DMS 273 treated with DMSO at 0.1 percent for 48 hours (cell line): ENCODE measurements at places on chromosomes 5 and 9.

DNA sequence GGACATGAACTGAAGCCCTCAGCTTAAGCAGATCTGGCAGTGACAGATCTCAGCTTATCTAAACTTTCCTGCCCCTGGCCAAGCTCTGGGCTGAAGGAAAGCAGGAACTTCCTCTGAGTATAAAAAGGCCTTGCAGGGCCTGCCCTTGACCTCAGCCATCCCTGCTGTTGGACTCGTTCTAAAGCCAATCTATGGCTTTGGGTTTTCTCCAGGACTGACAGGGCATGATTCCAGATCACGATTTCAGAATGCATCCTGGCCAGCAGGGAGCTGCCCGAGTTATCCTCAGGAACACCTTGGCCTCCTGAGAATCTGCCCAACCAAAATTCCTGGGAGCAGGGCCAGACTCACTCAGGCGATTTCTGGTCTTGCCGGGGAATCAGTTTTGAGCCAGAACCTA lies 502.7 kb downstream of the TLE4 start:
- no peak for DNase-seq

GRCh38 chr9:99184110-99184474 lies 37.6 kb downstream of the ALG2 start:
- DNase-seq = no peak

- no peak for DNase-seq
Measured at GRCh38 chr9:135958485-135958884, 2.7 kb downstream of the UBAC1 start.

DNA sequence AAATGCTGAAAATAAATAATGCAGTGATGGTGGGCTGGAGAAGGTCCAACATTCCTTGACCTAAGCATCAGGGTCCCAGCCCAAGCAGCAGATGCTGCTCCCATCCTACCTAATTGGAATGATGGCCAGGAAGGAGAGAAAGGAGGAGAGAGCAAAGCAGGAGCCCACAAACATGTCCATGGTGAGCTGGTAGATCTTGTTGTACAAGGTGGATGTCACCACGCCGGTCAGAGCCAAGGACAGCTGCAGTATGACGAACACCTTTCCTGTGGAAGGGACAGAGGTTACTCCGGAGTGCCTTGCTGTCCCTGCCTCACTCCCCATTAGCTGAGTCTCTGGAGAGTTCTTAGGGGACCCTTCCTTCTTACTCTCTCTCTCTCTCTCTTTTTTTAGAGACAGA lies 4.3 kb downstream of the SLC46A2 start:
- DNase-seq = no peak

- DNase-seq = no peak
Measured at GRCh38 chr5:138391859-138392386, 39.4 kb downstream of the KDM3B start.

DNA sequence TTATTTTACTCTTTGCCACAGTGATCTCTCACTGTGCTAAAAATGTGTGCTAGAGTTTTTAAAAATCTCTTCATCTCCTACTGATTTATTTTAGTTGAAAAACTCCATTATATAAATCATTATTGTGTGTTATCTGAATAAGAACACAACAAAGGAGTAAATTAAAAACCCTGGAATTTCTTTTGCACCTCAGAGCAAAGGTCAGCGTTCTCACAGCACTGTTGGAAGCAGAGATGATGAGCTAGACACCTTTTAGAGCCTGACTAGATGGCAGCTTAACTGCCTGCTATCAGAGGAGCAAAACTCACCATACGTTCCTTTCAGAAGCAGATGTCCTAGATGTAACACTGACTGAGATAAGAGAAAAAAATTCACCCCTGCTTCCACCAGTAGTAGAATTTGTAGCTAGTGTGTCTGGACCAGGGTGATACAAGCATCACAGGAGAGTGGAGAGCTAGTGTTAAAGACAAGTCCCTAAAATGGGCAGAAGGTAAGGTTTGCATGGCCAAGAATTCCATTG lies 147.1 kb downstream of the ENTREP1 start:
- DNase-seq = no peak

GRCh38 chr9:129496473-129497004 lies 124.4 kb downstream of the C9orf50 start:
- peak; percentile 70 for DNase-seq

DNA sequence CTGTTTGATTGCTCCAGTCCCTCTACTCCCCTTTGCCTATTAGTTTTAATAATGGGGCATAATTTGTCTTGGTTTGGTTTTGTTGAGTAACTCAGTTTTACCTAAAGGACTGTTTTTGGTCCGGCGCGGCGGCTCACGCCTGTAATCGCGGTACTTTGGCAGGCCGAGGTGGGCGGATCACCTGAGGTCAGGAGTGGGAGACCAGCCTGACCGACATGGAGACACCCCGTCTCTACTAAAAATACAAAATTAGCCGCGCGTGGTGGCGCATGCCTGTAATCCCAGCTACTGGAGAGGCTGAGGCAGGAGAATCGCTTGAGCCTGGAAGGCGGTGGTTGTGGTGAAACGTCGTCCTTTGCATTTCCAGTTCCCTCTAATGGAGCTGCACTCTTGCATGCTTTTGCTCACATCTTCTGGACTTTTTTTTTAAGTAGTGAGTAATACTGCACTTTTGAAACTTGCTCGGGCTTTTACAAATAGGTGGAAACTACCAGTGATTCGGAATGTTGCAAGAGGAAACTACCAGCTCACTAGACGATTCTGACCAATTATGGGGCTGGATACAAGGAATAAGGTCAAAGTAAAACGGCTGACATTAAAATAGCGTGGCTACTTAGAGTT lies 721 bp upstream of the MAML1 start:
- no peak for DNase-seq

DNA sequence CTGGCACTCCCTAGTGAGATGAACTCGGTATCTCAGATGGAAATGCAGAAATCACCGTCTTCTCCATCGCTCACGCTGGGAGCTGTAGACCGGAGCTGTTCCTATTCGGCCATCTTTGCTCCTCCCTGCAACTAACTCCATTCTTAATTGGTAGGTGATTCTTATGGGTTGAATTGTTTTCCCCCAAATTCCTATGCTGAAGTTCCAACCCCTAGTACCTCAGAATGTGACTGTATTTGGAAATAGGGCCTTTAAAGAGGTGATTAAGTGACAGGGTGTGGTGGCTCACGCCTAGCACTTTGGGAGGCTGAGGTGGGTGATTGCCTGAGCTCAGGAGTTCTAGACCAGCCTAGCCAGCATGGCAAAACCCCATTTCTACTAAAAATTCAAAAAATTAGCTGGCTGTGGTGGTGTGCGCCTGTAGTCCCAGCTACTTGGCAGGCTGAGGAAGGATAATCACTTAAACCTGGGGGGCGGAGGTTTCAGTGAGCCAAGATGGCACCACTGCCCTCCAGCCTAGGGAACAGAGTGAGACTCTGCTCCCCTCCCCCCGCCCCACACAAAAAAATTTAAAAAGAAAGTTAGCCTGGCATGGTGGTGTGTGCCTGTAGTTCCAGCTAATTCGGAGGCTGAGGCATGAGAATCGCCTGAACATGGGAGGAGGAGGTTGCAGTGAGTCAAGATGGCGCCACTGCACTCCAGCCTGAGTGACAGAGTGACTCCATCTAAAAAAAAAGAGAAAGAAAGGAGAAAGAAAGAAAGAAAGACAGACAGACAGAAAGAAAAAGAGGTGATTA lies 25.2 kb upstream of the FOCAD start:
- no peak for DNase-seq

DNA sequence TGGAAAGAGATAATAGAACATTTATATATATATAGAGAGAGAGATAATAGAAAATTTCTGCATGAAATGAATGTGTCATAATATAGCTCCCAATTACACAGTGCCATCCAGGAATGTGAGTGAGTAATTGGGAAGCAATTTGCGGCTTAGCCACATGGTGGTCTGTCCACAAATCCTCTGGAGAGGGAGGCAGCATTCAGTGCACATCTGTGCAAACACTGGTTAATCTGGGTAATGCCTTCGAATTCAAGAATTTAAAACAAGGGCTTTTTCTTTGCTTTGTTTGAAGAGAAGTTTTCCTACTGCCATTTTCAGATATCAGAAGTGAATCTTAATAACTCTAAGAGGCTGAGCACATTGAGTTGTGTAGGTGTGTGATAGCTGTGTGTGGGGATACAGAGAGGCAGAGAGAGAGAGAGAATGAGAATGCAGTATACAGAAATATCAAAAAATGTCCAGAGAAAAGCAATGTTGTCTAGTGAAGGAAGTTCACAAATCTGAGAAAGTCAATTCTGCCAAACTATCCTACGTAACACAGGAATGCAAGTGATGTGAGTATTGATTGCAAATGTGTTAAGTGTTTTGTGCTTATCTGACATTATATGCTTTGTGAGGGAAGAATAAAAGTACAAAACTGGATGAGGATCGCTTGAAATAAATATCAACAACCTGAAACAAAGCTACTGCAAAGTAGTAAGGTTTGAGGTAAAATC lies 134.6 kb downstream of the EDIL3 start:
- DNase-seq = no peak

- DNase-seq = no peak
Measured at GRCh38 chr9:88291856-88292255, 96.4 kb upstream of the SPIN1 start.

DNA sequence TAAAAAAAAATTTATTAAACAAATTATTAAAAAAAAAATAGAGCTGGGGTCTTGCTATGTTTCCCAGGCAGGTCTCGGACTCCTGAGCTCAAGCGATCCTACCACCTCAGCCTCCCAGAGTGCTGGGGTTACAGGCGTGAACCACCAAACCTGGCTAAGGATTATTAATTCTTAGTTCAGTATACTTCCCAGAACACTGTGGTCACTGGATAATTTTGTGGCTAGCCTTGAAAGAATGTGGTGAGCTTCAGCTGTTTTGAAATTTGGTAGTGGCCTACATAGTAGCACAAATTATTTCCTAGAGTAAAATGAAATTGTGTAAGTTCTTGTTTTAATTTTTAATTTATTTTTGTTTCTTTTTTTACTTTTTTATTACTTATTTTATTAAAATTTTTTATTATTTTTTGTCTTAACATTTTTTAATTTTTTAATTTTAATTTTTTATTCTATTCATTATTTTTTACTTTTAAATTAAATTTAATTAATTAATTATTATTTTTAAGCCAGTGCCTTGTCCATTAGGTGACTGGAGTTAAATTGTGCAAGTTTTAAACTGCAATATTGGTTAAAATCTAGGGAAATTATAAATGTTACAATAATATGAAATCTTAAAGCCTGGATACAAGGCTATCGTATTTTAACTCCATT lies 23.0 kb downstream of the ARRDC3 start:
- no peak for DNase-seq

- DNase-seq = no peak
Measured at GRCh38 chr9:127136880-127137639, 14.6 kb upstream of the ANGPTL2 start.

DNA sequence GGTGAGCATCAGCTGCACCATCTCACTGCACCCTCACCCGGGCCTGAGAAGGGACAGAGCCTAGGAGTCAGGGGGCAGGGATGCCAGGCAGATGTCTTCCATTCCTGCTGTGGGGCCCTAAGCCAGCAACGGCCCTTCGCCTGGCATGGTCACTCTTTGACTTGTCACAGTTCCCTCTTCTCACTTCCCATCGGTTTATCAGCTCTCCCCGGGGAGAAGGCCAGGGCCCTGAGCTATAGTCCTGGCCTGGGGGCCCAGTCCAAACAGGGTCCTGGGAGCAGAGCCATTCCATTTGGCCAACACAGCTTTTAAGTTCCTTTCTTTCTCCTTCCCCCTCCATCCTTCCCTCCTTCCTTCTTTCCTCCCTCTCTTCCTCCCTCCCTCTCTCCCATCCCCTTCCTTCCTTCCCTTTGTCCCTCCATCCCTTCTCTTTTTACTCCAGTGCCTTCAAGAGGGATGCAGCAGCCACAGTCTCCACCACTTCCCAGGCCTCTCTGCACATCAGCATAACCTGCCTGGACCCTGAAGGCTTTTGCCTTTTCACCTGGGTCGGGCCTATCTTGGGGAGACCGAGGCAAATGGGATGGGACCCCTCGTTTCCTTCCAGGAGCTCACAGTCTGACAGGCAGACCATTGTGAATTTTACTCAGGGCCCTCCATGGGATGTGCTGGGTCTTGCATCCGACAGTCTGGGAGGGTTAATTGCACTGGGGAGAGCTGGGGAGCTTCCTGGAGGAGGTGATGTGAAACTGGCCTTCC lies 4.2 kb downstream of the COL5A1 start:
- no peak for DNase-seq

DNA sequence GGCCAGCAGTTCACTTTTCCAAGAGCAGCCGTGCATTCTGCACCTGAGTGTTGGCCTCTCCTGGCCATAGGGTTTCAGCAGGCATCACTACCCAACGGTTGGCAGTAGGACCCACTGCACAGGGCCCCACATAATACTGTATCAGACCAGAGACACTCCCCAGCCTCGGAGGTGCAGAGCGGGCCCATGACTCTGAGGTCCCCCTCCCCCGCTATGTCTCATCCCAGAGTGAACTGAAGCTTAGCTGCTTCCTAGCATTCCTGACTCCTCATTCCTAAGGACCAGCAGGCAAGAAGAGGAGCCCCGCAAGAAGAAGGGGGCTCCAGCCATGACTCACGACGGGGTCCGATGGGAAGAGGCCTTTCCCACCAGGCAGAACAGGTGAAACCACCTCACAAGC lies 67.2 kb downstream of the CAMSAP1 start:
- DNase-seq = no peak

- no peak for DNase-seq
Measured at GRCh38 chr9:25891527-25891926, 213.3 kb upstream of the TUSC1 start.

- no peak for DNase-seq
Measured at GRCh38 chr9:119967867-119968535, 598.8 kb upstream of the BRINP1 start.

DNA sequence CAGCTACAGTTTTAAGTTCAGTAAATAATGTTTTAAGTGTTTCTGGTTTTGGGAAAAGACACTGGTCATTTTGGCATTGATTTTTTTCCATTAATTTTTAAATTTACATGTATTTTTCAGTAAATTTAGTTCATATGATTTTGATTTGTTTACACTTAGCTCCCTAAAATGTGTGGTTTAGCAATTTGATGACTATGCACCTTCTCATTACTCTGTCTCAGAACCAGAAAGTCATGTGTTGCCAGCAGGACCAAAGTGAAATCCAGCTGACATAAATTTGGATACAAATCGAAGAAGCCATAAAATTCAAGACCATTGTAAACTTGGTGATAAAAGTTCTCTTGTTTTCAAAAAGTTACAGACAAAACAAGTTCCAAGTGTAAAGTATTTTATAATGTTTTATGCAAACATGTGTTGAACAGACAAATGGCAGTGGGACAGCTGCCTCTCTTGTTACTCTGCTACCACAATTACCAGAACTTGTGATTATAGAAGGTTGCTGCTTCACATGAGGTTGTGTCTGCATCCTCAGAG lies 354.8 kb downstream of the NR2F1-AS1 start:
- DNase-seq = no peak
